ENCODE measurements at places on chromosomes 6 and 20.

- DNase-seq = peak; percentile 45
Observed at GRCh38 chr6:115914098-115914497, 146.6 kb downstream of the FRK start.

DNA sequence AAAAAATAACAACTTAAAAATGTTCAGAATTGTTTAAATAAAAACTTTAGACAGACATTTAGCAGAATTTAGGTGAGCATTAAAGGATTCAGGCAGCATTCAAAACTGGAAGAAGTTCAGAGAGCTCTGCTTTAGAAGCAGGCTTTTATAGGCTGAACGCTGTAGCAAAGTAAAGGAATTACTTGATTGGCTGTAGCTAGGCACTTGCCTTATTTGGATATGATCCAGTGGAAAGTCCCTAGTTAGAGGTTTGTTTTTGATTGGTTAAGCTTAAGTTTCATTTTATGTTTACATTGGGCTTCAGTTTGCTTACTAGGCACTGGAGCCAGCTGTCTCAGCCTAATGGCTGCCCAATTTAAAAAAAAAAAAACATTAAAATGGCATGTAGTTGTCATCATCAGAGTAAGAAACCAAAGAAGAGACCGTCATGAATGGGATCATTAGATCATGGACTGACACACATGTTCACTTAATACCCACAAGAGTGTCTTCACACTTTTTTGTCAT lies 65.1 kb downstream of the CBFA2T2 start:
- no peak for DNase-seq

GRCh38 chr6:36349240-36349639 lies 12.6 kb upstream of the BNIP5 start:
- DNase-seq = no peak

- no peak for DNase-seq
Observed at GRCh38 chr6:5765141-5765760, 241.5 kb downstream of the NRN1 start.

All from NK-92 treated with Interleukin-12 subunit alpha and Interleukin-12 subunit beta, amount 100 ng/mL, for 24 hours (cell line).